LoVo (cell line): ENCODE measurements at places on chromosomes 16 and 17.

GRCh38 chr17:16649585-16649984 lies 4.1 kb downstream of the ZNF624 start:
- no peak for DNase-seq

- DNase-seq: no peak
Observed at GRCh38 chr16:80681436-80681835, 123.0 kb downstream of the CDYL2 start.

DNA sequence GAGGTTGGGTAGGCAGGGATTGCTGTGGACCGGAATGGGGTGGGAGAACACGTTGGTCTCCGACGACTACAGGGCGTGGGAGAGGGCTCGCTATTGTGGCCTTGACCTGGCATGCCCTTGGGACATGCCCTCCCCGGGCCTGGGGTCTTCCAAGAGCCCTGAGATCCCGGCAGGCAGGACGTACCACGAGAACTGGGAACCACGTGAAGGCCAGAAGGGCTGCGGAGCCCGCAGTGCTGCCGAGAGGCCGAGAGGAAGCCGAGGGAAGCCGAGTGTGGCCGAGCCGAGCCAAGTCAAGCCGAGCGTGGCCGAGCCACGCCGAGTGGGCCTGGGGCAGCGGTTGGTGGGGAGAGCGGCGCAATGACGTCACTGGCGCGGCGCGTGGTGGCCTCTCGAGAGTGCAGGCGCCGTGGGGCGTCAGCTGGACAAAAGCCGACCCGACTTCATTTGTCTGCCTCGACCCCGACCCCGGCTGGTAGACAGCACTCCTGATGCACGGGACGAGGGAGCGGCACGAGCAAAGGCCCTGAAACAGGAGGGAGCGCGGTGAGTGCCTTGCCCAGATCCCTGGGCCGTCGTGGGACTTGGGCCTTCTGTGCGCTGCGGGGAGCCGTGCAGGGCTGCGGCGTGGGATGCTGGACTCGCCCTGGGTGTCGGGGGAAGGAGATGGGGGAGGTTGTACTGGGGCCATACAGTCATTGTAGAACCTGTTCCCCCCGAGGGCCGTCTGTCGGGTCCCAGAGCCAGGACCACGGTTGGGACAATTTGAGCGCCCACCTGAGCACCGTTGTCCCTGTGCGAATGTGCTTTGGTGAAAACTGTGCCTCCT lies 6.6 kb downstream of the SOCS1 start:
- DNase-seq: no peak

DNA sequence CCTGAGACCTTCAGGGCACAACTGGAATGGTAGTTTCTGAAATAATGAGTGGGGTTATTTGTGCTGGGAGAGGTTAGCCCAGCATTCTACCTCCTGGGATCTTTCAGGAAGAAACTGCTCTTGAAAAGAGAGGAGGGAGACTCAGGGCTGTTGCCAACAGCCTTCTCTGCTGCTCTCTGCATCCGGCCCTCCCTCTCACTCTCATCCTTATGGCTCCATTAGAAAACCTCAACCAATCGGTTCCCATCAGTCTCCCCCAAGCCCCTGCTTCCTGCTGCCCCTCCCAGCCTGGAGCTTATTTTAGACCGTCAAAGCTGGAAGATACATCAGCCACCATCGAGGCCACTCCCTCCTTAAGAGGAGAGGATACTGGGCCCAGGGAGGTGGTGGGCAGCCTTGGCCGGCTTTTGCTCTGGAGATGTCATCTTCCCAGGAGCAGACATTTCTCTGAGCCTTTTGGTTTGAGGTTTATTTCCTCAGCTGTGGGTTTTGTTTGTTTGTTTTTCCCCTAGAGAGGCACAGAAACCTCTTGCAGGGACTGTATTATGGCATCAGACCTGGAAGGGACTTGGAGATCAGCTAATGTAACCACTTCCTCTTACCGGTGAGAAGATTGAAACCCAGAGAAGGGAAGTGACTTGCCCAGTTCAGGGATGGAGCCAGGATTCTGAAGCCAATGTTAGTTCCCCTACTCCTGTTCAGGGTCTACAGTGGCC lies 2.7 kb downstream of the MPRIP start:
- no peak for DNase-seq
